ENCODE measurements at places on chromosomes 1 and 21. TPM values are rescaled to one million over a fixed set of nuclear protein-coding genes. Genes with fewer than 3 reads are reported as not detected.
A peak's percentile ranks its signal among the peaks of the same experiment; 100 is the strongest.

Gene FAM177B
- total RNA-seq = not detected

GRCh38 chr1:196427976-196428734 lies 180.1 kb downstream of the KCNT2 start:
- H3K36me3 ChIP-seq = no peaks in the 10 kb centered on the region
- no peak overlapping the region for H3K27ac ChIP-seq
- H3K4me3 ChIP-seq = no peak overlapping the region
- no peaks in the 10 kb centered on the region for H3K27me3 ChIP-seq

DNA sequence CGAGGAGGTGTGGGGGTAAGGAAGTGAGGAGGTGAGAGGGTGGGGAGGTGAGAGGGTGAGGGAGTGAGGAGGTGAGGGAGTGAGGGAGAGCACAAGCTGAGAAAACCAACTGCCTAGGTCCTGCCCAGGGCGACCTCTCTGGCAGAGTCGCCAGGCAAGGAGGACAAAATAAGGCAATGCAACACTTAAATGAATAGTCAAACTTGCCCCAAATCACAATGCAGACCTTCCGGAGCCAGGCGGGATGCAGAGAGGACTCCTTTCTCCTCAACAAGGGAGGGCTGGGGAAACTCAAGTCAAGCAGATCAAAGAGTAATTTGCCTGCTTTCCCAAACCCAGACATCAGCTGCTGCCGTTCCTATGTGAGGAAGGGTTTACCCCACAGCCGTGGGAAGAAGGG lies 86.0 kb downstream of the CCDC185 start:
- H3K4me1 ChIP-seq = no peaks in the 10 kb centered on the region
- no peak overlapping the region for H3K4me3 ChIP-seq
- H3K27me3 ChIP-seq = no peaks in the 10 kb centered on the region
- no peak for DNase-seq

Gene SMIM34
- total RNA-seq = not detected

Gene ZNF697
- total RNA-seq = 0.11 TPM

Gene TRIM62
- total RNA-seq = 18.1 TPM

- H3K27ac ChIP-seq = no peak overlapping the region
- H3K36me3 ChIP-seq = no peaks in the 10 kb centered on the region
- H3K27me3 ChIP-seq = no peaks in the 10 kb centered on the region
- no peaks in the 10 kb centered on the region for H3K4me1 ChIP-seq
Measured at GRCh38 chr21:20774737-20775136, 223.5 kb upstream of the NCAM2 start.

- no peak overlapping the region for H3K4me3 ChIP-seq
- no peaks in the 10 kb centered on the region for H3K36me3 ChIP-seq
- H3K27ac ChIP-seq = no peak overlapping the region
- H3K27me3 ChIP-seq = no peaks in the 10 kb centered on the region
- H3K4me1 ChIP-seq = peaks cover 10% of the 10 kb centered on the region
Measured at GRCh38 chr1:25705699-25706098, 89.1 kb downstream of the MAN1C1 start.

Gene ENO1
- 637 TPM for total RNA-seq

DNA sequence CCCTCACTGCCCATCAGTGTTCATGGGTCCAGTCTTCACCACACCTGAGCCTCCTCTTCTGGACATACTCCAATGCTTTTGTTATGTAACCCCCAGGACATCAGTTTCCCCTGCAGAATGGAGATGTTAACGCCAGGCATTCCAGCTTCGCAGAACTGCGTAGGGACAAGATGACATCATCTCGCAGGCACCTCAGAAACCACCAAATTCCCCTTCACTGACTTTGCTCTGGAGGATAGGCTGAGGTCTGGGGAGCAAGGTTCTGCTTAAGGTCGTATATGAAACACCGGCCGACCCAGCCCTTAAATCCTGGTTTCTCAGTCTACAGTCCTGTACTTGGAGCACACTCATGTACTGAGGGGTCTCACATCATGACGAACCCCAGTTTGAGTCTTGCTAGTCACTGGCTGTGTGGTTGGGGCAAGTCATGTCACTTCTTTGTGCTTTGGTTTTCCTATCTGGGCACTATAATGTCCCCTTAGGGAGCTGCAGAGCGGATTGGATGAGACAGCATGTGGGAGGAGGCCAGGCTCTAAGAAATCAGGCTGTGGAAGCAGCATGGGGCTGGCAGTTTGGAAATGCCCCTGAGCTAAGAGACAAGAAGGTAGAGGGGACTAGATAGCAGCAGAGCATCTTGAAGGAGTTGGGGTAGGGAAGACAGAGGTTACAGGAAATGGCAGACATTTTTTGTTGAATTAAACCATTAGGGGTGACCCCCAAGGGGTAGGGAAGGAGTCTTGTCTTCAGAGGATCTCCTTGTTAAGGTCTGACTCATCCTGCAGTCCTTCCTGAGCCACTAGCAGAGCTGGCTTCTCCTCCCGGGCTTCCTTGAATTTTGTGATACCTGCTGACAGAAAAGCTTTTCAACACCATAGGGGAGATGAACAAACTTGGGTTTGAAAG lies 138.3 kb downstream of the FOXD2 start:
- no peak for DNase-seq
- H3K27me3 ChIP-seq = no peaks in the 10 kb centered on the region
- no peaks in the 10 kb centered on the region for H3K4me1 ChIP-seq
- no peaks in the 10 kb centered on the region for H3K36me3 ChIP-seq
- no peak overlapping the region for H3K4me3 ChIP-seq

Gene PPP1R15B
- total RNA-seq = 36.1 TPM

DNA sequence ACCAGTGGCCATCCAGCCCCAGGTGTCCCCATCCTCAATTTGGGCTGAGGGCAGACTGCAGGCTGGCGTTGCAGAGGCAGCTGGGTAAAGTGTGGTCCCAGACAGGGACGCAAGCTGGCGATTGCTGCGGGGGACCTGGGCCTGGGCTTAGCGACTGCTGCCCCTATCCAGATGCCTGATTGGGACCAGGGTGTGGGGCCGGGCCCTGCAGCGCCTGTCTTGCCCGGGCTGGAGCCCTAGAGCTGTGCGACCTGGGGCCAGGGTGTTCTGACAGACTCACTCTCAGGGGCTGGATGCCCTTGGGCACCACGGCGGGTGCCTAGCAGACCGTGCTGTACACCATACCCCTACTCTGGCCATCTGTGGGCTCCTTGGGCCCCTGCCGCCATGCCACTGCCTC lies 16.2 kb upstream of the FAAP20 start:
- no peak overlapping the region for H3K4me3 ChIP-seq
- DNase-seq = peak; percentile 61
- H3K4me1 ChIP-seq = peaks cover 78% of the 10 kb centered on the region

GRCh38 chr1:26598890-26599289 lies 69.3 kb downstream of the RPS6KA1 start:
- H3K4me3 ChIP-seq = no peak overlapping the region
- H3K4me1 ChIP-seq = no peaks in the 10 kb centered on the region
- H3K27me3 ChIP-seq = no peaks in the 10 kb centered on the region
- no peak for DNase-seq
- H3K36me3 ChIP-seq = no peaks in the 10 kb centered on the region
- no peak overlapping the region for H3K27ac ChIP-seq

Gene ZNF593OS
- total RNA-seq = not detected

GRCh38 chr1:230246551-230246950 lies 179.5 kb downstream of the GALNT2 start:
- peaks cover 20% of the 10 kb centered on the region for H3K36me3 ChIP-seq
- H3K27me3 ChIP-seq = no peaks in the 10 kb centered on the region

GRCh38 chr1:172269644-172270043 lies 150.8 kb upstream of the C1orf105 start:
- peaks cover 14% of the 10 kb centered on the region for H3K4me1 ChIP-seq
- DNase-seq = no peak
- no peaks in the 10 kb centered on the region for H3K27me3 ChIP-seq
- H3K36me3 ChIP-seq = no peaks in the 10 kb centered on the region
- no peak overlapping the region for H3K4me3 ChIP-seq

- H3K27ac ChIP-seq = peak overlapping the region; percentile 96
- peaks cover 4% of the 10 kb centered on the region for H3K4me1 ChIP-seq
- peak overlapping the region; percentile 88 for H3K4me3 ChIP-seq
- DNase-seq = no peak
Measured at GRCh38 chr1:42815941-42816584, 859 bp upstream of the ERMAP start.

DNA sequence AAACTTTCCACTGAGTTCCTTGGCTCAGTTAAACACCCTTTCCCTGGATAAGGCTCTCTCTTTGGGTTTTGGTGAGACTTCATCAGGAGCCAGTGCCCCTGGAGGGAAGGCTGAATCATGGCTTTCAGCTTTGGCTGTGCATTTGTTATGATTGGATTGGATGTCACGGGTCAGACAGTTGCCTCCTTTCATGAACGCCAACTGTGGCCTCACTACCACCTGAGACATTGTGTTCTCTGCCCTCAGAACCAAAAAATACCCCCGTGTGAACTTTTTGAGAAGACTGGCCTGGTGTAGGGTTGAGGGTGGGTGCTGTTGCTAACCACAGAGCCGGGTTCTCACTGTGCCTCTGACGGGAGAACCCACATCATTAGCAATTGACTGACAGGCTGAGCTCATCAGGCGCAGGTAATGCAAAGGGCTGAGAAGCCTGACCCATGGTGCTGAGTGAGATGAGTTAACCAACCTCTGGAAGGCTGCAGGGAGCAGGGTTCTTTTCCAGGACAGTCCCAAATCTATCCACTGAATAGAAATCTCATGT lies 65.6 kb downstream of the HHAT start:
- peaks cover 11% of the 10 kb centered on the region for H3K4me1 ChIP-seq
- H3K27ac ChIP-seq = peak overlapping the region; percentile 90
- H3K4me3 ChIP-seq = no peak overlapping the region
- H3K27me3 ChIP-seq = no peaks in the 10 kb centered on the region
- DNase-seq = peak; percentile 48
- no peaks in the 10 kb centered on the region for H3K36me3 ChIP-seq

Gene FMO2
- 90.3 TPM for total RNA-seq

Gene COL8A2
- total RNA-seq = 41.7 TPM

GRCh38 chr1:21651214-21652042 lies 17.7 kb downstream of the RAP1GAP start:
- H3K27ac ChIP-seq = no peak overlapping the region
- H3K4me3 ChIP-seq = peak overlapping the region; percentile 48
- H3K4me1 ChIP-seq = peaks cover 5% of the 10 kb centered on the region
- no peaks in the 10 kb centered on the region for H3K36me3 ChIP-seq
- peaks cover 8% of the 10 kb centered on the region for H3K27me3 ChIP-seq

DNA sequence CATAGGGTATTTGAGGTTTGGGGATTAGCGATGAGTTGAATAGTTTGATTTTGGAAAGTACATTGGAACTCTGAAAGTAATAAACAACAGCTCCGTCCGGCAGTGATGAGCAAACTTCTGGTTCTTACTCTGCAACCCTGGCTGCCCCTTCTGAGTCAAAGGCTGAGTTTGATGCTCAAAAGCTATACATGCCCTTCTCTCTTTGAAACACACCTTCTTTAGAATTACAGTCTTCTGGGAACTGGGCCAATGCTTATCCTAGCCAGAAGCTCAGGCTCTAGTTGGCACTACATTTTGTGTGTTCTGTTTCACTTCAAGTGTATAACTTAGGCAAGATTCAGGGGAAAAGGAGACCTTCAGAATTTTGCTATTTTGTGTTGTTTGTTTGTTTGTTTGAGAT lies 9.3 kb downstream of the AHCYL1 start:
- no peak overlapping the region for H3K27ac ChIP-seq
- DNase-seq = no peak
- no peaks in the 10 kb centered on the region for H3K27me3 ChIP-seq
- H3K4me1 ChIP-seq = no peaks in the 10 kb centered on the region

DNA sequence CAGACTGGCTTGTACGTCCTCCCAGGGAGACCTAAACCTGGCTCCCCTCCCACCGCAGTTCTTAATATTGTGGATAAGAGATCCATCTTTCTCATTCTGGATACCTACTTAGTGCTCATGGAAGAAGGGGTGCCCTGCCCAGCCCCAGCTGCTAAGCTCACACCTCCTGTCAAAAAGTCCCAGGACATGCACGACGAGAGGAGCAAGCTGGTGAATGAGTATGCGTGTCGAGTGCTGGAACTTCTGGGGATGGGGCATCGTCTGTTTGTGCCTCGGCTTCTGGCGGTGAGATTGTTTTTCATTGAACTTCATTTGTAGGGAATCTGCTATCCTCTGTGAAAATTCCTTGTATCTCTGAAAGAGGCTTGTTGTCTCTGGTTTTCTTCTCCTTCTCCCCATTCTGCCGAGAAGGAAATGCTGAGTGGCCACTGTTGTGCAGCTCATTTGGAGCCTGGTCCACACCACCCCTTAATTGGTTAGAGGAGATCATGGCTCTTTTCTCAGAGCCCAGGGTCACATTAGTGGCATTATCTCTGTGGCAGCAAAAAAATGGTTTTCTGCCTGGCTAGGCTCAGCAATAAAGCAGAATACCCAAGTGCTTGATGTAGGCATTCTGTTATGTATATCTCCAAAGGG lies 199.4 kb upstream of the CACYBP start:
- peak overlapping the region; percentile 63 for H3K4me3 ChIP-seq
- no peaks in the 10 kb centered on the region for H3K4me1 ChIP-seq
- H3K27ac ChIP-seq = peak overlapping the region; percentile 57
- DNase-seq = no peak
- H3K36me3 ChIP-seq = no peaks in the 10 kb centered on the region

GRCh38 chr1:115654663-115655305 lies 13.0 kb downstream of the VANGL1 start:
- no peak for DNase-seq
- H3K4me3 ChIP-seq = no peak overlapping the region
- H3K27me3 ChIP-seq = no peaks in the 10 kb centered on the region
- peaks cover 9% of the 10 kb centered on the region for H3K36me3 ChIP-seq

- H3K4me1 ChIP-seq = no peaks in the 10 kb centered on the region
- H3K27ac ChIP-seq = peak overlapping the region; percentile 63
- no peaks in the 10 kb centered on the region for H3K36me3 ChIP-seq
Measured at GRCh38 chr1:201565024-201565730, 26.2 kb downstream of the NAV1 start.

DNA sequence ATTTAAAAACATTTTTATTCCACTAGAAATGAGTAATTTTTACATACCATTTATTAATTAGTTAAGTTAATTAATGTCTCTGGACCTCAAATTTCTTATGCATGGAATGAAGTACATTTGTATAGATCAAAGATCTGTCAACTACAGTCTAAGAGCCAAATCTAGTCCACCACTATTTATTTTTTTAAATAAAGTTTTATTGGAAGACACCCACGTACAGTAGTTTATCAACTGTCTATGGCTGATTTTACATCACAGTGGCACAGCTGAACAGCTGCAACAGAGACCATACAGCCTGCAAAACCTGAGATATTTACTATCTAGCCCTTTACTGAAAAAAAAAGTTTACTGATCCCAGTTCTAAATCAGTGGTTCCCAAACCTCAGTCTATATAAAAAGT lies 188.6 kb upstream of the HP1BP3 start:
- no peak overlapping the region for H3K27ac ChIP-seq
- no peaks in the 10 kb centered on the region for H3K27me3 ChIP-seq
- no peak overlapping the region for H3K4me3 ChIP-seq
- no peak for DNase-seq
- no peaks in the 10 kb centered on the region for H3K4me1 ChIP-seq
- peaks cover 10% of the 10 kb centered on the region for H3K36me3 ChIP-seq

Gene P3R3URF
- total RNA-seq = not detected

GRCh38 chr1:230167419-230167852 lies 100.4 kb downstream of the GALNT2 start:
- H3K4me3 ChIP-seq = no peak overlapping the region
- peaks cover 6% of the 10 kb centered on the region for H3K4me1 ChIP-seq
- no peaks in the 10 kb centered on the region for H3K36me3 ChIP-seq
- no peak overlapping the region for H3K27ac ChIP-seq
- H3K27me3 ChIP-seq = no peaks in the 10 kb centered on the region
